ENCODE measurements at places on chromosomes 13 and 19. TPM values are rescaled to one million over a fixed set of nuclear protein-coding genes. Genes with fewer than 3 reads are reported as not detected.

CGB2 gene
- total RNA-seq, result not detected

ATP8A2 gene
- total RNA-seq, result 1.6 TPM

GPX4 gene
- 441 TPM for total RNA-seq

CAMSAP3 gene
- not detected for total RNA-seq

RXFP2 gene
- total RNA-seq, result 0.21 TPM

MYH14 gene
- 2.6 TPM for total RNA-seq

ATP4B gene
- total RNA-seq, result 0.85 TPM

MED26 gene
- total RNA-seq, result 14.2 TPM

ELSPBP1 gene
- total RNA-seq, result not detected

AMH gene
- 0.92 TPM for total RNA-seq

ATP1A3 gene
- 0.14 TPM for total RNA-seq

CYSLTR2 gene
- 4.0 TPM for total RNA-seq

PTPRS gene
- 272 TPM for total RNA-seq

CACNG8 gene
- not detected for total RNA-seq

MAP3K10 gene
- 30.2 TPM for total RNA-seq

DNA sequence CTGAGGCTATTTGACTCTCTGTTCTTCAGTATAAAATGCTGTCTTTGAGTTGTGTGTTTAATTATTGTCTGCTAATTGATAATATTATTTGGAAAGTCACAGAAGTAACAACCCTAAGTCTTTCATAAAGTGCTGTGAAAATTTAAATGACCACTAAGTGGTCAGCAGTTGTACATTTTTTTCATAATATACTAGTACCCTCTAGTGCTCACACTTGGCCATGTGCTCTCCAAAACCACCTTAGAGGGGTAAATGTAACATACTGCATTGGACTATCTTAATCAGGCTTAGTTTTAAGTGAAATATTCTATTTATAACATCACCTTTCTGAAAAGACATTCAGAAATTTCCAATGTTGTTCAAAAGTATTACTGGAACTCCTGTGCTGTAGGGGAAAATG is 745.3 kb downstream of the GPC5 start:
- DNase-seq, result no peak

GRCh38 chr19:31956771-31957392 is 388.5 kb upstream of the ZNF507 start:
- DNase-seq, result no peak

GRCh38 chr19:9721861-9722260 is 46.7 kb downstream of the ZNF846 start:
- no peak for DNase-seq

DNA sequence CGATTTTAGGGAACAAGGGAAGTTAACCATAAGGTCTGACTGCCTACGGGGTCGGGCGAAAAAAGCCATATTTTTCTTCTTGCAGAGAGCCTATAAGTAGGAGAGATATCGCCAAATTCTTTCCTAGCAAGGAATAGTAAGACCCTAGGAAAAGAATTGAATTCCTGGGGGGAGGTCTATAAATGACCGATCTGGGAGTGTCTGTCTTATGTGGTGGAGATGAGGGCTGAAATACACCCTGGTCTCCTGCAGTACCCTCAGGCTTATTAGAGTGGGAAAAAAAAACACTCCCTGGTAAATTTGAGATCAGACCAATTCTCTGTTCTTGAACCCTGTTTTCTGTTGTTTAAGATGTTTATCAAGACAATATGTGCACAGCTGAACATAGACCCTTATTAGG is 447.5 kb upstream of the ATXN8OS start:
- DNase-seq, result no peak

GRCh38 chr13:33092073-33092987 is 76.1 kb downstream of the KL start:
- no peak for DNase-seq

DNA sequence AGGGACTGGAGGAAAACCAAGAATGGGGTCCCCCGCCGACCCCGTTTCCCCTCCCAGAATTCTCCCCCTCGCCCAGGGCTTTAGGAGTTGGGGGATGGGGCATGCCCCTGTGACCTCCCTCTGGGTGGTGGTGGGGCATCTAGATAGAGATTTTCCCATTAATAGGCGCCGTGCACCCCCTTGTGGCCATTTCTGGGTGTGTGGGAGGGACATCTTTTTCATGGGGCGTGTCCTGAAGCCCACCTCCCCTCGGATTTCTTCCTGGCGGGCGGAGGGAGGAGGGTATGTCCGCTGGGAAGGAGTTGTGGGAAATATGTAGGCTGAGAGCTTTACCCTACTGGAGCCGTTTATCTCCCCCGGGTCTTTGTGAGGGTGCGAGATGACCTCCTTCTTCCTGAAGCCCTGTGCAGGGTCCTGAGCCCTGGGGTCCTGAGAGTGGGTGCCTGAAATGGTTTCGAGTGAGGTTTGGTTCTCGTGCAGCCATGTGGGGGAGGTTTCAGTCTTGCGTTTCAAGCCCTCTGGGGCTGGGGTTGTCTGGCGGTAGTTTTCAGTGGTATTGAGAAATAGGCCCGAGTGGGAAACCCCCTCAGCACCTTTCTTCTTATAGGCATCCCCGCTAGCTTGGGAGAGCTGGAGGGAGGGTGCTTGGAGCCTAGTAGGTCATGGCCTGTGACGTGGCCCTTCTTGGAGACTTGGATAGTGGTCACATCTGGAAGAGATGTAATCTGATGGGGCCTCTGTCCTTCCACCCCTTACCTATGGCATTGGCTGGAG is 1.0 kb downstream of the PRMT1 start:
- DNase-seq, result no peak

GRCh38 chr13:20847296-20847695 is 55.2 kb downstream of the XPO4 start:
- DNase-seq, result no peak

- DNase-seq, result no peak
Measured at GRCh38 chr13:52158629-52159158, 703 bp downstream of the NEK3 start.

DNA sequence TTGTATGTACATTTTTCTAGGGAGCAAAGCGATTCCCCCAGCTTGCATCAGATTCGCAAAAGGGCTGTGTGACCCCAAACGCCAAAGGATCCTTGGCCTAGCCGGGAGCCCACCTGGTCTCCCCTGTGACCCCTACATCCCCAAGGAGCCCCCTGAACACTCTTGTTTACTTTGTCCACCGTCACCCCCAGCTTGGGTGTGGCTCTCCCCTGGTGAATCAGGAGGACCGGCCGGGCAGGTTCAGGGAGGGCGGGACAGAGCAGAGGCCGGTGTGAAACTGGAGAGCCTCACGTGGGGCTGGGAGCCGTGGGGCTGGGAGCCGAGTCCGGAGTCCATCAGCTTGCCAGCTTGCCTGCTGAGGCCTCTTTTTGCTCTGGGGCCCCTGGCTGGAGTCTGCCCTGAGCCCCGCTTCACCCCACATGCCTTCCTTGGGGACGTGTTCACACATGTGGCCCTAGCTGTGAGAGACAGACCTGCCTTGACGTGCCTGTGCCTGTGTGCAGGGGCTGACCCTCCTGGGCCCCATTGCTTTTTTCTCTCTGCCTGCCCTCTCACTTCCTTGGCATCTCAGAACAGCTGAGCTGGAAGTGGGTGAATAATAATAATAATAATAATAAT is 2.0 kb downstream of the ITPKC start:
- DNase-seq, result no peak

DNA sequence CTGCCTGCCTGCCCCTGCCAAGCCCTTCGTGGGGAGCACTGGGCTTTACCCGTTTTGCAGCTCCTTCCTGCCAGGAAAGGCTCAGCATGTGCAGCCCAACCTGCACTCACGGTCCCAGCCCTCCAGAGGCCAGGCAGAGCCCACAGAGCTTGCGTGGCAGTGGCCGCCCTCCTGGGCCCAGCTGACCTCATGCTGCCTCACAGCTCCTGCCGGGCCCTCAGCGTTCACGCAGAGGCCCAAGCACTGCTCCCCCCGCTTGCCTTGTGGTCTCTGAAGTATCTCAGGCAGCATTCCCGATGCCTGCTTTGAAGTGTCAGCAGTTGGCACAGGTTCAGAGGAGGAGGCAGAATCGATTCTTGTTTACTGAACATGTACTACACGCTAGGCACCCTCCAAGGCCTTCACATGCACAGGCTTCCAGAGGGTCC is 32.5 kb downstream of the CAPN12 start:
- no peak for DNase-seq

DNA sequence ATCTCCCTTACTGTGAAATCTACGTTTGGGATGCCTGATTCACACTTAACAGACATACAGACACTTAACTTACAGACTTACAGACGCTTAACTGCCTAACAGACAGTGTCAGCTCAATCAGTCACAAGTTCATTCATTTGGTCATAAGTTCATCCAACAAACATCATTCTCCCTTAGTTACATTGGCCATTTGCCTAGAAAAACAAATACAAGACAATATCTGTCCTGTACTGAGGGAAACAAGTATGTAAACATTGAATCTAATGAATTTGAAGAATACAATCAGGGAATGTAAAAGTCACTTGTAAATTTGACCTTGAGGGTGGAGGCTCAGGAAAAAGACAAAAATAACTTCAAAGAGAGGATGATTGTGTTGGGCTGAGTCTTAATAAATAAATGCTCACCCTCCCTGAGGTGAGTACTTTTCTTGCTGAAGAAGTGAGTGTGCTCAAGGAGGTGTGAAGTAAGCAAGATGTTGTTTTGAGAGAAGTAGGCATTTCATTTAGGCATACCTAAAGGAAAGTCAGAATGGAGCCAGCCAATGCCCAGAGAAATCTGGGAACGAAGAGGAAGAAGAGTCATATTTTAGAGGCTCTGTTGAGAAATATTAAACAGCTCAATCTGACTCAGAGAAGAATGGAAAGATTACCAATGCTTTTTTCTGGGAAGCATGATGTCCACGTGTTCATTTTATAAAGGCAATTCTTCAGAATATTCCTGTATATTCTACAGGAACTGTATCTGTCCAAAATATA is 958.4 kb upstream of the SLC10A2 start:
- no peak for DNase-seq

- no peak for DNase-seq
Measured at GRCh38 chr13:30440910-30441703, 18.8 kb downstream of the UBE2L5 start.

DNA sequence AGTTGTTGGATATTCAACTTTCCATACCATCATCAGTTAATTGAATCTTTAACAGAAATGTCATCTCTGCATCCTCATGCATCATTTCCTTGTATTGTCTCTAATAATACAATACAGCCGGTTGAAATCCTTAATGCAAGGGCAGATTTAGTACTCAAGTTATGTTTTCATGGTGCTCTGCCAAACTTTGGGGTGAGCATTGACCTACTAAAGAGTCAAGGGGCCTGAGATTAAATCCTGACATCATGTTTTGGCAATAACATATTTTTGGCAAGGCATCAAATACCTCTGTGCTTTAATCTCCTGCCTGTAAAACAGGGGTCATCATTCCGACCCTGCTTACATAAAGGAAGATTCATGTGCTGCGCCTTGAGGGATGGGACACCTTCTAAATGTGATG is 42.7 kb upstream of the ABCC4 start:
- no peak for DNase-seq

GRCh38 chr19:7907122-7907521 is 3.4 kb downstream of the MAP2K7 start:
- DNase-seq, result no peak

- no peak for DNase-seq
Measured at GRCh38 chr19:16326401-16327168, 2.0 kb downstream of the KLF2 start.

GRCh38 chr13:69264362-69265334 is 843.0 kb upstream of the ATXN8OS start:
- no peak for DNase-seq

GRCh38 chr19:38795549-38795948 is 6.5 kb downstream of the LGALS7B start:
- no peak for DNase-seq

DNA sequence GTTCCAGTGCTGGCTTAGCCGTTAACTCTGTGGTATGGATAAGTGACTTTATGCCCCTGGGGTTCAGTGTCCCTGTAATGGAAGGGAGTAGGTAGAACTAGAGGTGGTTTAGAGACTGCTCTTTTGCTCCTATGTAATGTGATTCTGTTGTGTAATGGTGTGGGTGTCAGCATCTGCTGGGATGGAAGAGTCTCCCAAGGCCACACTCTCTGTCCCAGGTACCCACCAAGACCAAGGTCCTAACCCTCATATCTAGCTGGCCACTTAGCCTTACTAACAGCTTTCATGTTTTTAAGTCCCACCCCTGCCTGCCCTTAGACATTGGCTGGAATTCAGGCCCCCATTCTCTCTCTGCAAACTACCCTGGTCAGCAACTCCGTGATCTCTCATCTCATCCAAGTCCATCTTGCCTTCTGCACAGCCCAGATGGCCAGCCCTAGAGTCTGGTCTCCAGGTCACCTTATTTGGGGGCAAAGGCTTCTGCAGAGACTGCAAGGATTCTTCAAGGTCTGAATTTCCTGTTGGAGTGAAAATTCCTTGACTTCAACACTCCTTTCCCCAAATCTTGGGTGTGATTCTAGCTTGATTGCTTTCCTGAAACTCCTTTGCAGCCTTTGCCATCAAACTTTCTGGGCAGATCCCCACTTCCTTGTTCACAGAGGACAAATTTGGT is 48.4 kb downstream of the SERP2 start:
- no peak for DNase-seq

- no peak for DNase-seq
Measured at GRCh38 chr13:99431927-99432608, 69.2 kb upstream of the TM9SF2 start.
